ENCODE measurements at places on chromosomes 16 and 17.

DNA sequence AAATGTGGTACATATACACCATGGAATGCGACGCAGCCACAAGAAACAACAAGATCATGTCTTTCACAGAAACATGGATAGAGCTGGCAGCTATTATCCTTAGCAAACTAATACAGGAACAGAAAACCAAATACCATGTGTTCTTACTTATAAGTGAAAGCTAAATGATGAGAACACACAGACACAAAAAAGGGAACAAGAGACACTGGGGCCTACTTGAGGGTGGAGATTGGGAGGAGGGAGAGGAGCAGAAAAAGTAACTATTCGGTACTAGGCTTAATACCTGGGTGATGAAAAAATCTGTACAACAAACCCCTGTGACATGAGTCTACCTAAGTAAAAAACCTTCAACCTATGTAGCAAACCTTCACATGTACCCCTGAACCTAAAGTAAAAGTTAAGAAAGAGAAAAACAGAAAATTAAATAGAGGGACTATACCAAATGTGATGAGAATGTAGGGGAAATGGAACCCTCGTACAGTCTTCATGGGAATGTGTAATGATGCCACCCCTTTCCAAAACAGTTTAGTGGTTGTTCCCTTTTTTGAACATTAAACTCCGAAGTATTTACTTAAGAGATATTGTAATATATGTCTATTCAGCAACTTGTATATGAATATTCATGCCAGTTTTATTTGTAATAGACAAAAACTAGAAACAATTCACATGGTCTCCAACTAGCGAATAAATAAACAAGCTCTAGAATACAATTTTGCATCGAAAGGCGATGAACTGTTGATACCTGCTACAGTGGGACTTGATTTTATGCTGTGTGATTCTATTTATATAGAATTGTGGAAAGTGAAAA, 33.9 kb downstream of the AHSP start:
- DNase-seq, result no peak

- no peak for DNase-seq
Measured at GRCh38 chr16:50847166-50847565, 105.3 kb downstream of the CYLD start.

DNA sequence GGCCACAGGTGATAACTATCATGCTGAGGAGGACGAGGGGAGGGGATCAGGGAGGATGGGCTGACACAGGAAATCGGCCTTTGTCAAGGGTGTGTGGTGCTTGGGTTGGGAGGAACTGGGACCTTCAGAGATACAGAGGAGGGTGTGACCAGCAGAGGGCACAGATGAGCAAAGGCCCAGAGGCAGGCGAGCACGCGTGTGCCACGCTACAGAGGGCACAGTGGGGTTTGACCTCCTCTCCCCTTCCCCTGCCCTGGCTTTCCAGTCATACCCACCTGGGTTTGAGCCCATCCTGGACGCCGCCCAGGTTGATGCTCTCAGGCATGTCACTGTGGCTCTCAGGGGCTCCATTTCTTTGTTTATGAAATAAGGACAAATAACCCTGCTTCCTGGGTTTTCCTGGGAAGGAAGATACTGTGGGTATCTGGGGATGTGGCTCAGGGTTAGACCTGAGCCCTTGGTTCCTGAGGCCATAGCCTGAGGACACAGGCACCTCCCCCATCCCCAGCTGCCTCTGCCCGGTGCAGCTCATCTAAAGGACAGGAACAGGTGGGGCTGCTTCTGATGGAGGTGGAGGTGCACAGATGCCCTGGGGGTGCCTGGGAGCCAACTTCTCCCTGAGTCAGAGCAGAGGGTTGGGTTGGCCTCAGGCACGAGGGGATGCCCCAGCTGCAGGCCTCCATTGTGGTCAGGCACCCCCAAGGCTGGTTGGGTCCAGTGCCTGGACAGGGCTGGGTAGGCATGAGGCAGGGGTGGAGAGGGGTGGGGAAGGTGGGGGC, 51.8 kb downstream of the BEAN1 start:
- peak; percentile 56 for DNase-seq

DNA sequence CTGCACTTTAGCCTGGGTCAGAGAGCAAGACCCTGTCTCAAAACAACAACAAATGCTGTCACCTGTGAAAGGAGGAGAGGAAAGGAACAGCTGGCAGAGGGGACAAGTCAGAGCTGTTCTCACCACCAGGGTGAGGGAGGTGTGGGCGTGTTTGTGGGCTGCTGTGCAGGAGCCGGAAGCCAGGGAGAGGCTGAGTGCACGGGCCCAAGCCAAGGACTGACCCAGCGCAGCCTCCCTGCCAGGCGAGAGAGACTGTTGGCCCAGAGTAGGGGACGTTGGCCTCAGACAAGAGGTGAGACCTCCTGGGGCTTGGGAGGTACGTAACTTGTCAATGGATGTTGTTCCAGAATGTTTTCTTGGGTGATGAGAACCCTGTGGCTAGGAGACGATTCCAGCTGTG, 10.7 kb downstream of the SPNS2 start:
- DNase-seq, result no peak

- DNase-seq, result no peak
Measured at GRCh38 chr17:48012654-48013053, 24.9 kb downstream of the COPZ2 start.

GRCh38 chr17:63945784-63946439, 13.8 kb upstream of the CD79B start:
- no peak for DNase-seq

GRCh38 chr17:17071531-17072360, 29.5 kb downstream of the MPRIP start:
- DNase-seq, result no peak

DNA sequence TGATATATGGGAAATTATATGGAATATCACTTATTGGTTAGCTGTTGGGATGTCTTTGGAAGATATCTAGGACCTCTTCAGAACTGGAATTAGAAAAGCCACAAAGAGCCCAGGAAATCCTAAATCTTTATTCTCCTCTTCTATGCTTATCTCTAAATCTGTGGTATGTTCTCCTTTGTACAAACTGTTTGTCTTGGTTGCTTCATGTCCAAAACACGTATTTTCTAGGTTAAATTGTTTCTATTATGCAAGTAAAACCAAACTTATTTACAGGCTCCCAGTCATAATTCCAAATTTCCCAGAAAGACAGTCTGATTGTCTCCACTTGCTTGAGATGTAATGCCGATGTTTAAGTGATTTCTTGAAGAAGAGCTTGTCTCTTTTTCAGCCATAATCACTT, 650.9 kb downstream of the CDH11 start:
- no peak for DNase-seq

- no peak for DNase-seq
Measured at GRCh38 chr16:49482690-49483089, 109.1 kb downstream of the C16orf78 start.

- peak; percentile 46 for DNase-seq
Measured at GRCh38 chr16:424033-424622, 1.3 kb upstream of the RAB11FIP3 start.

DNA sequence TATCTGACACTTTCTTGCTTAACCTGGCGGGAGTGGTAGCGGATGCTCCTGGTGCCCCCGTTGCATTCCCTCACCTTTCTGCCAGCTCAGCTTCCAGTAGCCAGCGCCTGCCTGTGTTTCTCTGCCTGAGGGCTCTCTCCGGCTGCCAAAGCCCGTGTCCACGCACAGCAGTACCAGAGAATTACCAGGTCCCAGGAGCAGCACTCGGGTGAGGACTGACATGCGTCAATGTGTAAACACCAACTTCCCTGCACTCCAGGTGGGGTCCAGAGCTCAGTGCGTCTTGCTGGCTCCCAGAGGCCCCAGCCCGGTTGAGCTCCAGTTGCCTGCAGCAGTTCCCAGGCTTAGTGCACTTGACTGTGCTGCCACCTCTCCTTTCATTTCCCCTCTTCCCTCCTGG, 54.8 kb downstream of the CDH13 start:
- DNase-seq, result no peak

GRCh38 chr16:27403601-27403992, 1.6 kb downstream of the IL21R start:
- DNase-seq, result no peak

GRCh38 chr16:61887903-61888302, 148.3 kb downstream of the CDH8 start:
- DNase-seq, result peak; percentile 23

DNA sequence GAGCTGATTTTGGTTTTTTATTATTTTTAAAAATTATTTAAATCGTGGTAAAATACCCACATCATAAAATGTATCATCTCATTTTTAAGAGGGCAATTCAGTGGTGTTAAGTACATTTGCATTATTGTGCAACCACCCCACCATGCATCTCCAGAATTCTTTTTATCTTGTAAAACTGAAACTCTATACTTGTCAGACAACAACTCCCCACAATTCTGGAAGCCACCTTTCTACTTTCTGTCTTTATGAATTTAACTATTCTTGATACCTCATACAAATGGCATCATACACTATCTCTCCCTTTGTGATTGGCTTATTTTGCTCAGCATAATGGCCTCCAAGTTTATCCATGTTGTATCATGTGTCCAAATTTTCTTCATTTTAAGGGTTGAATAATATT, 97.9 kb downstream of the HS3ST3B1 start:
- no peak for DNase-seq

GRCh38 chr16:55471448-55472097, 7.4 kb upstream of the MMP2 start:
- DNase-seq, result no peak

- no peak for DNase-seq
Measured at GRCh38 chr17:69524854-69525253, 110.4 kb downstream of the MAP2K6 start.

DNA sequence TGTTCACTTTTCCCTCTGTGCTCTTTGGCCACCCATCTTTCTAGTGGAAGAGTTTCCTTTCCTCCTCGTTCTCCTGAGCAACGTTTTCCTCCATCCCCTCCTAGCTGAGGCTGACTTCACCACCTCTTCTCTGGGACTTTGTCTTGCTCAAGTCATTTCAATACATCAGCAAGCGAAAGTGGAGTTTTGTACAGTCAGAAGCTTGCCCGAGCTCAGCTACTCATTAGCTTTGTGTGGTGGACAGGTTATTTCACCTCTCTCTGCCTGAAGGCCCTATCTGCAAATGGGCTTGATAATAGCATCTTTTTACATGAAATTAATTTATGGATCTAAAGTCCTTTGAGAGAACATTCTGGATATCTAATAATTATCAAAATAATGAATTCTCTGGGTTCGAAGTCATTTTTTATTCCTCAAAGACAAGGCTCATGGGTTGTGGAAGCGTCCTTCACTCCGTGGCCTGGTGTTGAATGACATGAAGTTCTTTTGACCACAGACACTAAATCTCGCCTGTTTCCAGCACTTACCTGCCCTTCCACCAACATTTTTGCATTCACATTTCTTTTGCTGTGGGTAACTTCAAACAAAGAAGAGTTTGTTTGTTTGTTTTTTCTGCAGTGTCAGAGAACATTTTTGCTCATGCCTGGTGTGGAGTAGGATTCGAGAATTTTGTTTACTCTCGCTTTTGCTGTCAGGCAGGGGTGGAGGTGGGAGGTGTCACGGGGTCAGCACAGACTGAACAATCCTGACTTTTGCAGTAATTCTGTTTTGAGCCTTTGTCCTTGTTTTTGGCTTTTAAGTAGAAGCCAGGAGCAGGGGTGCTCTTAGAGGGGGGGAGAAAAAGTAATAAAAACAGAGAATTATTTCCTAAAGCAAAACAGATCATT, 155.0 kb upstream of the CACNG5 start:
- DNase-seq, result no peak
